Ascending aorta (tissue), 2 donors: ENCODE measurements at places on chromosomes 12 and 14. TPM values are rescaled to one million over a fixed set of nuclear protein-coding genes. Genes with fewer than 3 reads are reported as not detected.

ACADS gene
- total RNA-seq: 58.5 TPM

TAS2R42 gene
- not detected for total RNA-seq

RIMBP2 gene
- not detected for total RNA-seq

SRRM4 gene
- not detected for total RNA-seq

RASSF8 gene
- total RNA-seq: 92.1 TPM

GRCh38 chr12:48854488-48854887, 2.5 kb upstream of the DDX23 start:
- no peak for DNase-seq

- DNase-seq: peak; percentile 76
Observed at GRCh38 chr12:127822809-127823411, 444.1 kb upstream of the TMEM132C start.

- DNase-seq: no peak
Observed at GRCh38 chr12:164207-164606, 49.8 kb downstream of the SLC6A12 start.

DNA sequence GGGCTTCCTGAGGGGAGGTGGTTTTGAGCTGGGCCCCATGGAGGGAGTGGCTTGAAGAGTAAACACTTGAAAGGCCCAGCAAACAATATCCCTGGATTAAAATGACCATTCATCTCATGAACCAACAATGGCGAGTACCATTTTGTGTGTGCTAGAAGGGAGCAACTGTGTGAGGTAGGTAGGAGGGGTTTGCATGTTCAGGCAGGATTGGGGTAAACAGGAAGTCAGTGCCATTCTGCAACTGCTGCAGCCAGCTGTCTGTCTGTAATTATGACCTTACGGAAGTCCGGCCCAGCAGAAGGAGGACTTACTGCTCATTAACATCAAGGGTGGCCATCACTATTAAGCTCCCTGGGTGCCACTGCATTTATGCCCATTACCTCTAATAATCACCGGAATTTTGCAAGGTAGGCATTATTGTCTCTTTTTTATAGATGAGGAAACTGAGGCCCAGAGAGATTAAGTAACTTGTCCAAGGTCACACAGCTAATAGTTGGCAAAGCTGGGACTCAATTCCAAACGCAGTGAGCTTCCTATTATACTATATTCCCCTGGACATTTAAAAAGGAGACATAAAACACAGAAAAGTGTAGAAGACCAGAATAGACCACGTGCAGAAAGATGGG, 16.6 kb upstream of the IFI27L2 start:
- no peak for DNase-seq

GRCh38 chr14:63875311-63875710, 22.5 kb downstream of the SYNE2 start:
- peak; percentile 77 for DNase-seq

DNA sequence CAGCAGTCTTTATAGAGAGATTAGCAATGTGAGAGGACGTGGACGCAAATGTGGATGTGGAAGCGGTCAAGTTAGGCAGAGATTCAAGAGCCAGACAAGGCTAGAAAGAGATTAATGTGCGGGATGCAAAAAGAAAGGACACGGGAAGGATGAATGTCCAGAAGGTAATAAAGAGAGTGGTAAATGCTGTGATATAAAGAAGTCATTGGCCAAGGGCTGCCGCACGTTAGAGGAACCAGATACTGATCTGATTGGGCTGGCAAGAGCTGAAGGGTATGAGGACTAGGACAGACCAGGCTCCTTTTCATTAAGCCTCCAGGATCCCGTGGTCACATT, 59.5 kb downstream of the DHRS2 start:
- no peak for DNase-seq
